ENCODE measurements at places on chromosomes 1 and 21.
A peak's percentile ranks its signal among the peaks of the same experiment; 100 is the strongest.

- no peak for DNase-seq
These were observed 78.7 kb downstream of the SETD4 start for GRCh38 chr21:35981514-35982070.

GRCh38 chr1:183318433-183318832 lies 99.7 kb downstream of the NMNAT2 start:
- peak; percentile 11 for DNase-seq

DNA sequence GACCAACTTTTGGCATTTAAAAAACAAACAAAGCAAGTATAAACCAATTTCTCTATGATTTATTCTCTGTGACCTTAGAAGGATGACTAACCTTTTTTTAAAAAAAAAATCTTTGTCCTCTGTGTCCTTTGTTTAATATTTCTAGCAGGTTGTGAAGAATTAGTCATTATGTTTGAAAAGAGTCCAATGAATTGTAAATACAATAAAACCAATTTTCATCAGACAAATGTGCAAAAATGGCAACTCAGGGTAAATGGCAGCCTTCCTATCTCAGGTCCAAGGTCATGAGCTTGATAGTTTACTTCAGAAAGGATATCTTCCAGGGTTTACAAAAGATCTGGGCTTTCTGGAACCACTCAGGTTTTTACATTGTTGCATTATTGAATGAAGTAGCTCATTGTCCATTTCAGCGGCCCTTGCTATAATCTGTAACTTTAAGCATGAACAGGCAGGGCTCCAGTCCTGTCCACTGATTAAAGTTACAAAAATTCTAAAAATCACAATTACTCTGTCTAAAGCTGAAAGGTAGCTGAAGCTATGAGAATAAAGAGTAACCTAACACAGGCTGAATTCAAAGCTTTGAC lies 11.7 kb upstream of the MAP3K21 start:
- no peak for DNase-seq

GRCh38 chr1:97307568-97307967 lies 586.0 kb downstream of the PTBP2 start:
- no peak for DNase-seq

- no peak for DNase-seq
These were observed 175.1 kb downstream of the CAMTA1 start for GRCh38 chr1:6960291-6960811.

DNA sequence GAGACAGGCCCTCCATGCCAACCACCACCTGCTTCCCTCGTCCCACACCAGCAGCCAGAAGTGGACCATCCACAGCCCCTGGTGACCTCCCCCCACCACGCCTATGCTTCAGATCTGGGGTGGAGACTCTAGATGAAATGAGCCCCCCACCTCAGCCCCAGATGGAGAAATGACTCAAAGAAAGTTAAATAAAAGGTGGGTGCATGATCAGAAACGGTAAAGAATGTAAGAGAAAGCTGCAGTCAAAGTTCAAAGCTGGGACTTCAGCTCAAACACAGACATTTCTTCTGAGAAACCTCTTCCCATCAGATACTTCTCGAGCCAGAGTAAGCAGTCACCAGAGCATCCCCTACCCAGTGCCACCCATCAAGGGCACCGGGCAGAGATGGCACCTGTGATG lies 43.1 kb upstream of the HMGB4 start:
- DNase-seq: no peak

DNA sequence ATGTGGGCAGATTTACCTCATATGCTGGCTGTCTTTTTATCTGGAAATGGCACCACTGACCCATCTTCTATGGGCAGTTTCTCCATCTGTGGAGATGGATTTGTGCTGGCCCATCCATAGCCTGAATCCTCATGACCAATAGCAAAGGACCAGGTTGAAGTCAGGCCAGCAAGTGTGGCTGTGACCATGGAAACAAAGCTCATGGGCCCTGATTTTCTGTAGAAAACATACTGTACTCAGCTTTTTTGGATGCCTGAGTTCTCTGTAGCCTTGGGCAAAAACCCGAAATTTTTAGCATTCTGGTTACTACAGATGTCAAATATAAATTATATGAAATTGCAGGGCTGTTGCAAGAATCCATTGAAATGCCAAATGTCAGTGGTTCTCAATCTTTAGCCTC lies 155.0 kb downstream of the PLXNA2 start:
- no peak for DNase-seq

DNA sequence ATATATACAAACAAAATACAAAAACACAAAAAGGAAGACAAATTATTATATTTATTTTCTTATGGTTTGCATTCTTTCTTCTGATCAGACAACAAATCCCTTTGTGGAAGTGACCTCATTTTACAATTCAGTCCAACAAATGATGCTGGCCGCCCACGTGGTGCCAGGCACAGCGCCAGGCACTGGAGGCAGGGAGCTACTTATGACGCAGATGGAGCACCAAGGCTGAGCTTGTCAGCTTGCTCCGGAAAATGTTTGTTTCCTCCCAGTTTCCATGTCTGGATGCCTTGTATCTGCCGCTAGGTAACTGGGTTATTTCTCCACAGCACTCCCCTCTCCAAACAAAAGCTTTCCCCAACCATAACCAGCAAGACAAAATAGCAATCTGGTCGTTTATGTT lies 30.7 kb upstream of the CD34 start:
- peak; percentile 55 for DNase-seq

DNA sequence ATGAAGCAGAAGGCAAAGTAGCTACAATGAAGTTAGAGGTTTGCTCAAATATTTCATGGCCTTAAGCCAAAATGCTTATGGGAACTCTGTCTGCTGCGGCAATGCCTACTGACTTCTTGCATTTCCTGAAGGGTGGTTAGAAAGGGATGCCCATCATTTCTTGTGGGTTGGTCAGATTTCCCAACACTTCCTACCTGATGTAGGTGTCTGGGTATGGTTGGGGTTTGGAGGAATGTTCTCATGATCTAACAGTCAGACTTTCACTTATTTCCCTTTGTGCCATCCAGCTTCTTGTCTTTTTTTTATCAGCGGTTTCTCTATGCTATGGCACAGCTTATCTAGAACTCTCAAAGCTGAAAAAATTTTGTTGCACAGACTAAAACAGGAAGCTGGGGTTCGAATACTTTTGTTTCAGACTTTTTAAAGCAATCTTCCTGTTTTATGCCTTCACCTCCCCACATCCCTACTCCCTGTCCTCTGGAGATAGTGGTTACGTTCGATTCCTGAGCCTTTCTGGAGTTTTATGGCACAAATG lies 307.7 kb downstream of the USP25 start:
- no peak for DNase-seq

DNA sequence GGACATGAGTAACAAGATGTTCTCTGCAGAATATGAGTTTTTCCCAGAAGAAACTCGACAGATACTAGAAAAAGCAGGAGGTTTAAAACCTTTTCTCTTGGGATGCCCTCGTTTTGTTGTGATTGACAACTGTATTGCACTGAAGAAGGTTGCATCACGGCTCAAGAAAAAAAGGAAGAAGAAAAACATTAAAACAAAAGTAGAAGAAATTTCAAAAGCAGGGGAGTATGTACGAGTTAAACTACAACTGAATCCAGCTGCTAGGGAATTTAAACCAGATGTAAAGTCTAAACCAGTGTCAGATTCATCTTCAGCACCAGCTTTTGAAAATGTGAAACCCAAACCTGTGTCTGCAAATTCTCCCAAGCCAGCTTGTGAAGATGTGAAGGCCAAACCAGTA lies 92.5 kb downstream of the TTC3 start:
- no peak for DNase-seq

DNA sequence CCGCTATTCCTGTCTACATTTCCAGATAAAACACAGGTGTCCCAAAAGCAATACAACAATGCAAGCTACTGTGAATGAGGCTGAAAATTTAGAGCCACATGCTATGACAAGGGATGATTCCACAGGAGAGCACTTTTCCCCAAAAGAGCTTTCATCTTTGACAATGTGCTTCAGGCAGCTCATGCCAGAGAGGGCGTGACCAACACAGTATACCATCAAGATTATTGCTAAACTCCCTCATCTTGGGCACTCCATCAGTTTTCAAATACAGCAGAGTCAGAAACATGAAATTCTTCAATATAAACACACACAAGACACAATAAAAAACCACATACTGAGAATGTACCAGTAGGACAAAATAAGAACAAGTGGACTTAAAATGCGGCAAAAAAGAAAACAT lies 6.7 kb downstream of the GON4L start:
- DNase-seq: no peak

DNA sequence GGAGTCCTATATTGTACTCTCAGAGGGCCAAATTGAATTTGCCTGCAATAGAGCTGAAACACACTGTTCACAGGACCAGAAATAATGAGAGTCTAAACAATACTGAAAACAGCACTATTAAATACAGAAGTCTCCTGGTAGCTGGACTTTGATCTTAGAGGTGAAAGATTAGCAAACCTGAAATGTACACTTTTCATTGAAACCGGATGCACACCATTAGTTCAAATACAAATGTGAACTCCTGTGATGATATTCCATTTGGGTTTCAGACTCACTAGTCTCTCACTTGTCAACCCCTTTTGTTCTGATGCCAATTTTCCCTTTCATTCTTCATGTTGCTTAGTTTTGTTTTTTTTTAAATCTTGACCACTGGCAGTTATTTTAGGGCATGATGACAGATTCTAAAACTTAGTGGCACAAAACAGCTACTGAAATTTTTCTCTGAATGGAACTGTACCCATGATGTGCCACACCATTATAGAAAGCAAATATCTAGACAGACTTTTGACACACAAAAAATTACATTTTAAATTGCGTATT lies 5.9 kb upstream of the TNFSF4 start:
- no peak for DNase-seq

- no peak for DNase-seq
These were observed 1.2 kb downstream of the LRRC42 start for GRCh38 chr1:53947172-53947907.

DNA sequence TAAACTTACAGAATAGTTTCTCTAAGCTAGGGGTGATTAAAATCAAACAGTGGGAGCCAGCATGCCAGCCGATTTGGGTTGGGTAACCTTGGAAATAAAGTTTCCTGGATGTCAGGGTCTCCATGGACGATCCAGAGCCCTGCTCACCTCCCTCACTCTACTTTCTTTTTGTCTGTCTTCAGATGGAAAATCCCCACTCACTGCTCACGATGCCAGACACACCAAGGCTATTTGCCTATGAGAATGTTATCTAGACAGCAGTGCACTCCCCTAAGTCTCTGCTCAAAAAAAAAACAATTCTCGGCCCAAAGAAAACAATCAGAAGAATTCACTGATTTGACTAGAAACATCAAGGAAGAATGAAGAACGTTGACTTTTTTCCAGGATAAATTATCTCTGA lies 13.9 kb downstream of the SLAMF7 start:
- no peak for DNase-seq

- DNase-seq: no peak
These were observed 235.2 kb downstream of the SDCCAG8 start for GRCh38 chr1:243490748-243491686.

DNA sequence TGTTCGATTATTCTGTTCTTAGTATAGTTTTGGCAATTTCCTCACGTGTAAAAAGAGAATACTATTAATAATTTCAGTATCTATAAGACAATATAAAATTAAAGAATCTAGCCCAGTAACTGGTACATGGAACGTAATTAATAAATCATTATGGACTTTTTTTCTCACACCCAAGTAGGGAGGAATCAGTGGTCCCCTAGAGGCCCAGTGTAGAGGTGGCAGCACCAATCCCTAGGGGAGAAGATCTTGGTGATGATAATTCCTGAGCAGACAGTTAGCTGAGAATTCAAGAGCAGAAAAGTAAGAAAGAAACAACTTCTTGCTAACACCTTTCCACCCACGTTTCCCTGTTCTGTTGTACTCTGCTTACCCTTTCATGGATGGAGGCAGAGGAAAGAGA lies 19.7 kb upstream of the SELE start:
- DNase-seq: no peak

DNA sequence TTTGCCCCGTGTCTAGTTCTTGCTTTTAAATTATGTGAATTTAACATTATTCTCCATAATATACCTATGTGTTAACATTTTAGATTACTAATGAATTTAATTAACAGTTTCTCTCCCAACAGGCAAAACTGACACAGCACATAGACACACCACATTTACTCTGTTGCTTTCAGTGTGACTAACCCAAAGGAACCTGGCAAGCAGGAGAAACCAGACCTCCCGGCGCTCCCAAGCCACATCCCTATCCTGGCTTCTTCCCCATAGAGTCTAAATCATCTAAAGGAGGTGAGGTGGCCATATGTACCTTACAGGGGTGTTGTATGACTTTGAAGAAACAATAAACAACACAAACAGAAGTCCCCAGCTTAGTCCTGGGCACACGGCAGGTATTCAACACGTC lies 69.2 kb downstream of the CAPZB start:
- no peak for DNase-seq

DNA sequence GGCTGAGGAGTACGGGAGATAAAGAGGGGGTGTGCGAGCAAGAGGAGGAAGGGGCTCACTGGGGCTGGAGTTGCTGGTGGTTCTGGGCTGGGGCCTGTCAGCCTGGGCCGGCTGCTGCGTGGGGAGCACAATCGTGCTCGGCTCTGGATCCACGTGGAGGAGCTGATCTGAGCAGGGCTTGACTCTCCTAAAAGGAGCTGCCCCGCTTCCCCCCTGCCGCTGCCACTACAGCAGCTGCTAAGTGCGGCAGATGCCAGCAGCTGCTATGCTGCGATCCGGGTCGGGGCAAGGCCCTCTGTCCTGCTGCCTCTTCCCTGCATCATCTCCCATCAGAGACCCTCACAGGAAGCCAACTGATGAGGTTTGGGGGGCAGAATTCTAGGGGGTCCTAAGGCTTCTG lies 165.9 kb downstream of the PCBP3 start:
- no peak for DNase-seq

- no peak for DNase-seq
These were observed 13.3 kb downstream of the CELA2B start for GRCh38 chr1:15489052-15489736.

GRCh38 chr1:102628109-102628613 lies 480.2 kb downstream of the COL11A1 start:
- no peak for DNase-seq

- no peak for DNase-seq
These were observed 219.1 kb downstream of the SDCCAG8 start for GRCh38 chr1:243474906-243475305.

GRCh38 chr1:213931836-213932235 lies 55.9 kb upstream of the PROX1 start:
- no peak for DNase-seq

GRCh38 chr21:39453571-39454179 lies 1.9 kb downstream of the SH3BGR start:
- no peak for DNase-seq

GRCh38 chr1:207867136-207868109 lies 43.5 kb downstream of the CD34 start:
- DNase-seq: peak; percentile 44

GRCh38 chr1:31663622-31664452 lies 19.2 kb upstream of the PEF1 start:
- DNase-seq: peak; percentile 18

DNA sequence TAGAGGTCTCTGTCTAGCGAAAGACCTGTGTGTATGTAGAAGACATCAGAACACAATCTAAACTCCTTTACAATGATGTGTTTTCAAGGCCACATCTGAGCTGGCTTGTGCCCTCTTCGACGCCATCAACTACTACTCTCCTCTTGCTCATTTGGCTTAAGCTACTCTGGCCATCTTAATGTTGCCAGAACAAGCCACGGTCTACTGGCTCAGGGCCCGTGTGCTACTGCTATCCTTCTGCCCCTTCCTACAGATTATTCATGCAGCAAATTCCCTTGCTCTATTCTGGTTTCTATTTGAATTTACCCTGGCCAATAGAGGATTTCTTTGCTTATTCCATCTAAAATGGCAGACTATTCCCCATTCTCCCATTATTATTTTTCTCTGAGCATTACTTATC lies 121.7 kb downstream of the ZZZ3 start:
- no peak for DNase-seq

- DNase-seq: no peak
These were observed 9.0 kb upstream of the LDLRAP1 start for GRCh38 chr1:25534410-25534788.
